T-helper 2 cell (primary cell): ENCODE measurements at places on chromosomes 2 and 18.

DNA sequence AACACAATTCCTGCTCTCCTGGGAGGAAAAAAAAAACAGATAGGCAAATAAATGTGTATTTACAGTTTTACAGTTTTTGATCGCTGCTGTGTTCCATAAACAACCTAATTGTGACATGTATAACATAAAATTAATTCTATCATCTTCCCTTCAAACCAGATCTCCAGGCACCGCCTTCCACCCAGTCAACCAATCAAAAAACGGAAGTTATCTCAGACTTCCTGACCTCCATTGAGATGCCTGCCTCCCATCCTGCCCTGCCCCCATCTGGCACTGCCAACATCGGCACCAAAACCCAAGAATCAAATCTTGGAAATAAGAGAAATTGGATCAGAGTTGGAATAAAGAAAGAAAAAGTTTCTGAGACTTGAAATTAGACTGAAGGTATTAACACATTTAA is 3.1 kb upstream of the RIOK3 start:
- no peak for DNase-seq

DNA sequence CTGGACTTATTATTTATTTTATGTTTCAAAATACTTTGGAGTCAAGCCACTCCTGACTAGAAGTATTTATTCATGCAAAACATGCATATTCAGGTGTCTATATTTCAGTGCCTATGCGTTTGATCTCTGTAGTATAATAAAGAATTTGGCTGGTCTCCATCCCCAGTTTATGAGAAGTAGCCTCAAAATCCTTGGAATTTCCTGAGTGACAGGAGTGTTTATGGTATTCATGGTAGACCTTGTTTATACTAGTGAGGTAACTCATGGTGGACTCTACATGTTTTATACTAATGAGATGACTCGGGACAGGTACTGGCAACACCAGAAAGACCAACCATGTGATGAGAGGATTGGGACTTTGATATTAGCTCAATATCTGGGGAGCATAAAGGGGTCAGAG is 43.9 kb upstream of the CSRNP3 start:
- no peak for DNase-seq

DNA sequence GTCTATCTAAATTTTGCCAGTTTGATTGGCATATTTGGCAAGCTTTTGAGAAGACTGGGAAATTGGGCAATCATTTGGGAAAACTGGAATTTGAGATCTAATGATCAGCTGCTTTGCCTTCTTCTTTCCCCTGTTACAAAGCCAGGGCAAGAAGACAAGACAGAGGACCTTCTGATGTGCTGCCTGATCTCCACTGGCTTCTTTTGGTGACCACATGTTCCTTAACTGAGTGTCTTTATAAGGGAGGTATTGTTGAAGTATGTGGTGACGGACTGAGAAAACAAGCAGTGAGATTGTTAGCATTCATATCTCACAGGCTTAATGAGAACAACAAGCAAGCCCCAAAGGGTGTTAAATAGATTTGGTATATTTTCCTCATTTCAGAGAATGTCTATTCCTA is 175.8 kb downstream of the SLC8A1 start:
- DNase-seq, result no peak

GRCh38 chr18:12703664-12704063 is 822 bp downstream of the PSMG2 start:
- no peak for DNase-seq

DNA sequence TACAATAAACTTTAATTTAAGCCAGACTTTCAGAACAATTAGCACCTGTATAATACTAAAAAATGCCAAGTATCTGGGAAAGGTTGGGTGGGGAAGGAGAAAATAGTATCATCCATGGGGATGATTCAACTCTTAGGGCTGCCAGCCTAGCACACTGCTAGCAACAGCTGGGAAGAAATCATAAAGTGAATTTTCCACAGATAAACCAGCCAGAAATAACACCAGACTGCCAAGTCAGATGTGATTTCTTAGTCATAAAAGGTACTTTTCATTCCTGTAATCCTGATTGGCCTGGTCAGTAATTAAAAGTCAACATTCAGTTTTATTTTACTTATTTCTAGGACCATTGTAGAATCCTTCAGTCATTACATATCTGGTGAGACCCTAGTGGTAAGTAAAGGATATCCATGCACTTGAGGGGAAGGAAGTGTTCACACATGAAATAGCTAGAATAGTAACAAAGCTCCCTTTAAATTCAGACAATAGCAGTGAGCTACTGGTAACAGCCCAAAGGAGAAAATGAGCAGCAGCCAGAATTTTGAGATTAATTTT is 59.4 kb downstream of the LIMS1 start:
- no peak for DNase-seq

GRCh38 chr2:108905176-108905575 is 83.8 kb downstream of the EDAR start:
- no peak for DNase-seq

DNA sequence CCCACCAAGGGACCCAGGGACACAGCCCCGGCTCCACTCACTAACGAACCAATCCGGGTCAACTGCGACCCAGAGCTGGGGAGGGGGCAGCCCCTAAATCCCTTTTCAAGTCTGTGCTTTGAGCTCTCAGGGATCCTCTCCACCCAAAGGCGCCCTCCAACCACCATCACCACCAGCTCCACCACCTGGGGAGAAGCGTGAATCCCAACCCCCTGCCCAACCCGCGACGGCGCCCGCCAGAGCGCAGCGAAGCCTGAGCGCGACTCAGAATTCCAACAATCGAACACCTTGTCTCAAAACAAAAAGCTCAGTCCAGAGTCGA is 497 bp downstream of the DSC3 start:
- no peak for DNase-seq

- no peak for DNase-seq
Measured at GRCh38 chr18:73318739-73319479, 451.1 kb upstream of the NETO1 start.
